Naive thymus-derived CD8-positive, alpha-beta T cell (primary cell): ENCODE measurements at places on chromosomes 4 and X. TPM values are rescaled to one million over a fixed set of nuclear protein-coding genes. Genes with fewer than 3 reads are reported as not detected.

GRCh38 chr4:3339577-3339976 is 46.8 kb downstream of the RGS12 start:
- DNase-seq, result no peak

DNA sequence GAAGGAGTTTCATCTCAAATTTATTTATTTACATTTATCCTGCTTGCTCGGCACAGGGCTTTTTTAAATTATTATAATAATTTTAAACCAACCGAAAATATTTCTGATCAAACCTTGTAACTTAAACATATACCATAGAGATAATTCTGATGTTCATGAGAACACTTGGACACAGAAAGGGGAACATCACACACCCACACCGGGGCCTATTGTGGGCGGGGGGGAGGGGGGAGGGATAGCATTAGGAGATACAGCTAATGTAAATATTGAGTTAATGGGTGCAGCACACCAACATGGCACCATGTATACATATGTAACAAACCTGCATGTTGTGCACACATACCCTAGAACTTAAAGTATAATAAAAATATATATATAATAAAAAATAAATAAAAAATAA is 2.9 kb downstream of the ANXA5 start:
- DNase-seq, result no peak

- no peak for DNase-seq
These were observed 1273.0 kb downstream of the RAPGEF2 start for GRCh38 chr4:160375772-160376452.

- no peak for DNase-seq
These were observed 114.2 kb downstream of the CDS1 start for GRCh38 chr4:84697159-84697558.

Gene SOWAHB
- polyA plus RNA-seq, result not detected

DNA sequence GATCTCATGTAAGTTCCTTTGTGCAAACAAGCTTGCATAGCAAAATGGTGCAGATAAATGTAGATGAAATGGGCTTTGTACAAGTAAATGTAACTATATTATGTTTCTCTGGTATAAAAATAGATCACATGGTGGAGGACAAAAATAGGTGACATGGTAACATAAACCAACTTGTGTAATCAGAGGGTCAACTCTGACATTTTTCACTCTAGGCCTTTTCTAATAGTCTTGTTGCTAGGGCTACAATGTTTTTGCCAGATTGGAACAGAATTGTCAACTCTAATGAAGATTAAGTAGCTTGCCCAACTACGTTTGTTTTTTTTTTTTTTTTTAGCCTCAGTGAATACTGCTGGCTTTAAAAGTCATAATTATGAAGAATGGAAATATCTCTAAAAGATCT is 11.5 kb downstream of the MAD2L1 start:
- no peak for DNase-seq

Gene GRK4
- 0.90 TPM for polyA plus RNA-seq

DNA sequence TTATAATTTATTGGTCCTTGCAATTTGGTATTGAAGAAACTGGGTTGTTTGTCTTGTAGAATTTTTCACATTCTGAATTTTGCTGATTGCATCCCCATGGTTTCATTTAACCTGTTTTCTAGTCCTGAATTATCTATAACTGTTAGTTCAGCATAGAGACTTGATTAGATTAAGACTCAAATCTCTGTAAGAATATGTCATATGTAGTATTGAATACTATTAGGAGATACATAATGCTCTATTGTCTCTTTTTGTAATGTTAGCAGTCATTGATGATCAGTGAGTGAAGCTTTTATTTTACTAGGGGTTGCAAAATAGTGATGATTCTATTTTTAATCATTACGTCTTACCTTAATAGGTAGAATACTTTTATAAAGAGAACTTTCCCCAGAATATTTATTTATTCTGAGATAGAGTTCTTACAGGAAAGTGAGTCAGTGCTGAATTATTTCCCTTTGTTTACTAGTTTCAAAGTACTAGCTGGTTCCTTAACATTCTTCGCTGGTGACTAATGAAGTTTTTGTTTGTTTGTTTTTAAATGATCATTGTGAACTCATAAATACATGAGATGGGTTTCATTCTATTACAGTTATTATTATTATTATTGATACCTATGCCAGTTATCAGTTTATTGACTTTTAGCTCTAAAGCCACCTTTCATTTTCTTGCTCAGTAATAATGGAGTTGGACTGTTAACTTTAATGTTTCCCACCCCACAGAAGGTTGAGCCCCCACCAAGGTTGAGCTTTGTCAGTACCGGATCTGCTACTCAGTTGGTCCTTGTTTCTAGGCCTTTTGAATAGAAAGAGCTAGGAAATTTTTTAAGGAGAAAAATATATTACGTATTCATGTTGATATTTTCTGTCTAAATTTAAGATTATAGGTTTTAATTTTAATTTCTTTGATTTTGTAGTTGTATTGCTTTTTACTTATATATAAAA is 102.3 kb downstream of the LARP1B start:
- DNase-seq, result no peak

DNA sequence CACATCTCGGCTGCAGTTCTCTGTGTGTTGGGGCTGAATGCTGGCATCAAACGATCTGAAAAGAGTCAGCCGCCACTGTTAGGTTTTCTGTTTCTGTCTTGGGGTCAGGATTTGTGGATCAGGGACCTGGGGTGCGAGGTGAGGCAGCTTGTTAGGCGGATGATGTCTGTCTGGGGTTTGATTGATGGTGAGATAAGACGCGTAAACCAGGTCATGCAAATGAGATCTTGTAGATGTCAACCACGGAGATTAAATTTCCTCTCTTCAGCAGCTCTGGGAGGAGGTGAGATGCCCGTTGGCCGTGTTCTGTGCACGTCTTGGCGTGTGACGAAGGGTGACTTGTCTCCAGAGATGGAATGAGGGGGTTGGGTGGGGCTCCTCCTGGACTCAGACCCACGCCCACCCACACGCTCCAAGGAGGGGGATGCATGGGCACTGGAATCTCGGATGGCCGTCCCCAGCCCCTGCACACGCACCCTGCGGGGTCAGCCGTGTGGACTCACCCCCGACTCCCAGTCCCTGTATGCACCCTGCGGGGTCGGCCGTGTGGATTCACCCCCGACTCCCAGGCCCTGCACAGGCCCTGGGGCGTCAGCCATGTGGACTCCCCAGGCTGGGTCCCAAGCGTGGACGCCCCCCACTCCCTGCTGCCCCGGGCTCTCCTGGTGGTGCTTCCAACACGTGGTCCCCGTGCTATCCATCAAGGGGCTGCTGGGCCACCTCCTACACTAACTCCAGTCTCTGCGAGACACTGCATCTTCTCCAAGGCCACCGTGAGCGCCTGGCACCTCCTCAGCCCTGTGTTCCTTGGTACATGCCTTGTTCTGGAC is 16.0 kb upstream of the UVSSA start:
- DNase-seq, result peak; percentile 82

Gene PLCXD1
- polyA plus RNA-seq, result 4.2 TPM

Gene ADAMTS3
- polyA plus RNA-seq, result not detected

GRCh38 chr4:36081185-36081584 is 163.1 kb downstream of the ARAP2 start:
- DNase-seq, result no peak

DNA sequence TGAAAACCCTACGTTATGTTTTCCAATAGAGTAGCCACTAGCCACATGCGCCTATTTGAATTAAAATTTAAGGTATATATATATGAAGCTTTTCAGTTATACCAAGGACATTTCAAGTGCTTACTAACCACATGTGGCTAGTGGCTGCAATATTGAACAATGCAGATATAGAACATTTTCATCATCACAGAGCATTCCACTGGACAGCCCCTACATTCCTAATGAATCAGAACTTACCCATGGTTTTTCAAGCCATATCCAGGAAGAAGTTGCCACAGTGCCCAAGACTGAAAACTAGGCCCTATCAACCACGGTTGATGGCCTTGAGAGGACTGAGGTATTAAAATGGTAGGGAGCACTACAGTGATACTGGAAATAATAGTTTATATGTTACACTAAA is 29.7 kb downstream of the NEK1 start:
- DNase-seq, result no peak

Gene DDX53
- not detected for polyA plus RNA-seq

GRCh38 chrX:134624046-134624430 is 34.2 kb downstream of the PLAC1 start:
- no peak for DNase-seq

DNA sequence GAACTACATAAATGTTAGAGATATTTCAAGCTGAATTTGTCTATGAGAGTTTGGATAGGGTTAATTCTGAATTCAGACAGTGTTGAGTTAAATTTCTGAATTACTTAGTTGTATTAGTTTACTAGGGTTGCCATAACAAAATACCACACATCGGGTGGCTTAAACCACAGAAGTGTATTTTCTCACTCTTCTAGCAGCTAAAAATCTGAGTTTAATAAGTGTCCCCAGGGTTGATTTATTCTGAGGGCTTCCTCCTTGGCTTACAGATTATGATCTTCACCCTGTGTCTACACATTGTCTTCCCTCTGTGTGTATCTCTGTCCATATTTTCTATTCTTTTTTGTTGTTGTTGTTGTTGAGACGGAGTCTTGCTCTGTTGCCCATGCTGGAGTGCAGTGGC is 318.6 kb downstream of the PACRGL start:
- no peak for DNase-seq
